ENCODE measurements at places on chromosomes 4 and X.

- DNase-seq, result no peak
Observed at GRCh38 chr4:7564242-7564641, 129.5 kb upstream of the PSAPL1 start.

DNA sequence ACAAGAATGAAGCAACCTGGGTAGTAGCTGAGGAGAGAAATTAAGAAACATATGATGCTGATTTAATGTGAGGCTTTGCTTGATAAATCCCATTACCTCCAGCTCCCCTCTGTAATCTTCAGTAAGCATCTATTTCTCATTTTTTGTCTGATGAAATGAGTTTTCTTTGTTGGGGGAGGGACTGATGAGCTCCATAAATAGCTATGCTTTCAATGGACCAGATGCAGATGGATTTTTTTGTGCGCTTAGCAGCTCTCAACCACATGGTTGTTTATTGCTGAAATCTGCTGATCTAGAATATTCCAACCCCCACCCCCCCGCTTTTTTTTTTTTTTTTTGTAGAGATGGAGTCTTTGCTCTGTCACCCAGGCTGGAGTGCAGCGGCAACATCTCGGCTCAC lies 1082.0 kb downstream of the RAPGEF2 start:
- DNase-seq, result no peak

- no peak for DNase-seq
Observed at GRCh38 chr4:40402556-40402955, 67.4 kb downstream of the CHRNA9 start.

- no peak for DNase-seq
Observed at GRCh38 chr4:145058256-145058655, 39.7 kb downstream of the ANAPC10 start.

DNA sequence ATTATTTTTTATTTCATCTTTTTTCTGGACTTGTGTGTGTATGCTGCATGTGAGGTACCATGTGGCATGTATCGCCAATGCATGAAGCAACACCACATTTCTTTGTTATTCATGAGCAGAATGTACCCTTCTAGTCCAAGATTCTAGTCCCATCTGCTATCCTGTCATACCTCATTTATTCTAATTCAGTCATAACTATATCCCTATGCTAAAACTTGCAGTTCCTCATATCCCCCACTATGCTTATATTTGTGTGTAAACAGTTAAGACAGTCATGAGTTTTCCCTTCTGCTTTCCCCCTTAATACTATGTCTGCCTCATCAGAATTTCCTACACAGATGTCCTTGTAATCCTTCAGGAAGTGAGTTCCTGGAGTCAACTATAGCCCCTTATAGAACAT lies 19.7 kb downstream of the OCRL start:
- no peak for DNase-seq

DNA sequence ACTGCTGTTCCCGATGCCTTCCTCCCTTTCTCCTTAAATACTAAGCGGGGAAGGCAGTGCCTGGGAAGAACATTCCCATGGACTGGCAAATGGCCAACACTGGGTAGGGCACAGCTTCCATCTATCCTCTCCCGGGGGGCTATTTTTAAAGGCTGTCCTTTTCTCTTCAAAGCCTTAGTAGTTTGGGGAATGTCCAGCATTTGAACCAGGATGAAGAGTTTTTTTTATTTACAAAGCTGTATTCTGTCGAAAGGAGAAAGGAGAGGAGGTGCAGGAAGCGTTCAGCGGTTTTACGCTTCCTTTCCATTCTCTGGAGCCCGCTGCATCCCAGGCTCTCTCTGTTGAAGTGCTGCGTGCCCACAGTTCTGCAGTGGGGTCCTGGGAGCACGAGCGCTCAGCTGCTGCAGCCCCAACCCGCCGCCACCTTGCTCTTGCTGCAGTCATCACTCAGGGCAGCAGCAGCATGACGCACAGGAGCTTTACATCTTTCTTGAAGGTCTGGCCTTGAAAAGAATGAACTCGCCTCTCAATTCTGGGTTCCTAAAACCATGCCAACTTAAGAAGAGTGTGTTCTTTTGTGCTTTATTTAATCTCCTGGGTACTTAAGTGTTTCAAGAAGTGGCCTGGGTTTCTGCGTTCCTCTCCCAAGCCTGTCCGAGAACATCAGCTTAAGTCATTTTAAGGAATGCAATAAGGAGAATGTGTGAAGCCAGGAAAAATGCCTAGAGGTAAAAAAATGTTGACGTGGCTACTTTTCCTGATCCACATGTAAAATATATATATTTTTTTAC lies 427.2 kb downstream of the MAPK10 start:
- DNase-seq, result no peak

DNA sequence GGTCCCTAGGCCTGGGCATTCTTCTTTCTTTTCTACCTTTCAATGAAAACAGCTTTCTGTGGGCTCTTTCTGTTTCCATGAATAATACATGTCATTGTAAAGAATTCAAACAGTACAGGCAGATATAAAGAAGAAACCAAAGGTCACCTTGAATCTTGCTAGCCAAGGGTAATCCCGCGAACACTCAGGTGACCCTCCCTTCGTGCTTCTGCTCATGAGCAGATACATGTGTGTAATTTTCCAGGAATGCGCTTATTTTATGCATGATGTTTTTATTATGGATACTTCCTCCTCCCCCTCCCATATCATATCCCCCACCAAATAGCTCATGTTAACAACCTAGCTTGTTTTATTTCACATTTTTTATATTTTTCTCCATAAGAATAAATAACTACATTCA lies 9.6 kb upstream of the JAKMIP1 start:
- DNase-seq, result no peak

GRCh38 chr4:109798866-109799265 lies 2.9 kb downstream of the CFI start:
- DNase-seq, result no peak

DNA sequence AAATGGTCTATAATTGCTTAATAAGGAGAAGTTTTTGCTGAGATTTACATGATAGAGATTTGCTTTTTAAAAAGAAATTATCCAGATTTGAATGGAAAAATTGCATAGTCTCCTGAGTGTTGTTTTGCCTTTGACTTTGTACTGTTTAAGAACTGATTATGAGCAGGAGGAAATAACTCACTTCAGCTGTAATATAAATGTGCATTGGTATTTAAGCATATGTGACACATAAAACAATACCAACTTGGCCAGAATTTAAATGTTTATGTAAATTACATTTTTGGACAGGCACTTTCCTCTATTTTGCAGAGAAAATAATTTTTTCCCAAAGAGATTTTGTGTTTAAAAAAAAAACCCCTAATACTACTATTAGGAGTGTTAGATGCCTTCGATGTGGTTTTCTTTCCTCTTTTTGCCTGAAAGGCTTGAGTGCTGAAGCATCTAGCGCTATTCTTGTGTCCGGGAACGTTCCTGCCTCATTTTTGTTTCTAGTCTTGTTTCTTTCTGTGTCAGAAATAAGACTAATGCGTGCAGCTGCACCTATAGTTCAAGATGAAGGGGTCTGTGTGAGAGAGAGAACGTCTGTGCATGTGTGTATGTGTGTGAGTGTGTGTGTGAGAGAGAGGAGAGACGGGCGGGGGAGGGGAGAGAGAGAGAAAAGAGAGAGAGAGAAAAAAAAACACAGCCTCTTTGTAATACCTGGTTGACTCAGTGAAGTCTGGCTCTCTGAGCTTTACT lies 60.8 kb downstream of the TBL1X start:
- no peak for DNase-seq

DNA sequence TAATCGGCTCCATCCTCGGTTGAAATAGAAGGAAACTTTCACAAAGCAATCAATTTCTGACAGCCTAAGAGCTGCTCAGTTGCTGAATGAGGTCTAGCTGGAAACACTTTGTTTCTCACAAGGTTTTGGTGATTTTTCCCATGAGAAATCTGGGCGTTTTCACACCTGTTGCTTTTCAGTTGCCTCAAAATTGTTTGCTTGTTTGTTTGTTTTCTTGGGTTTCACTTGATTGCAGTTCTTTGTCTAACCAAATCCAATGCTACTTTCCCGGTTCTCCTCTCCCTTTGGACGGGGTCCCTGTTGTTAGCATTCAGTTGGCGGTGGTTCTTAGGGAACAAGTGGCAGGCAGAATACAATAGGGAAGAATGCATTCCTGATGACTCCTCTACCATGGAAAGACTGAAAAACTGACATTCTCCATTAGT lies 135.5 kb downstream of the PALLD start:
- DNase-seq, result peak; percentile 68

GRCh38 chrX:43940816-43941474 lies 32.2 kb downstream of the NDP start:
- DNase-seq, result no peak

DNA sequence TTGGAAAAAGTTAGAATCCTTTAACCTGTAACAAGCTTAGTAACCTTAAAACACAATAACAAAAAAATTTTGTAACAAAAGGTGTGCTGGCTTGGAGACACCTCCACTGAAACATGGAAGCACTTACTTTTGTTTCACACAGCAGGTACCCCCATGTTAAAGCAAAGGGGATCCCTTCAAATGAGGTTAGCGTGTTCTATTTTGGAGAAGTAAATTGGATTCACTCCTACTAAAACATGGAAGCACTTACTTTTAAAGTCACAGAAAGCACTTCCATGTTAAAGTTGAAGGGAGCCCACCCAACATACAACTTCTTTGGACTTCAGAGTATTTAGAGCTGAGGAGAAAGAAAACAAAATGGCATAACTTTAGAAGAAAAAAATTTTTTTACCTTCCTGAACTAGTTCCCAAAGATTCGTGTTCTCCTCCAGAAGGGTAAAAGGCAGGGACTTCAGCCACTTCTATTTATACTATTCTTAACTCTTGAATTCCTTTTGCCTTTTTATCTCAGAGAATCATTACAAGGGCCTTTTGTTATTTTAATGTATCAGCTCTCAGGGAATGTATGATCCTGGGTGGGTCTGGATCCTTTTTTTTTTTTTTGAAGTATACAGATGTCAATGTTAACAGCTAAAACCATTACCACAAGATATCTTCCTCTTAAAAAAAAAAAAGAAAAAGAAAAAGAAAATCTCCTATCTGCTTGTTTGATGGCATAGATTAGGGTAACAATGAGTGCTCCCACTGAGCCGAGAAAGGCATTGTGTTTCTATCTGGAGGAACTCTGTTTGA lies 11.5 kb downstream of the LARP7 start:
- DNase-seq, result no peak

GRCh38 chr4:1136048-1136447 lies 22.7 kb upstream of the RNF212 start:
- peak; percentile 18 for DNase-seq

GRCh38 chrX:39935411-39936064 lies 162.2 kb downstream of the BCOR start:
- DNase-seq, result no peak

DNA sequence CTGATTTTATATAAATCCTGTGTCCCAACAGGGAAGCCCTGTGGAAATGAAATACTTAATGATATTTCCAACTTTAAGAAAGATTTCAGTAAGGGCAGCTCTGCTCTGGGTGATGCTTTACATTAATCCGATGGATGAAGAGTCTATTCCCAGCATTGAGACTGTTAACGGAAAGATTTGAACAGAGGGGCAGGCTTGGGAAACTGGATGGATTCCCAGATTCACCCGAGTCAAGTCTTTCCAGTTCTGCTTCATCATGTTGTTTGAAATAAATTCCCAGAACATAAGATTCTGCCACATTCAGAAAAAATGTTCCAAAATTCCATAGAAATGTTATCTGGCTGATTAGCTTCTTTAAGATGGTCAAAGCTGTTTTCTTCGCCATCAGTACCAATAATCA lies 246.0 kb downstream of the FBXW7 start:
- DNase-seq, result no peak

DNA sequence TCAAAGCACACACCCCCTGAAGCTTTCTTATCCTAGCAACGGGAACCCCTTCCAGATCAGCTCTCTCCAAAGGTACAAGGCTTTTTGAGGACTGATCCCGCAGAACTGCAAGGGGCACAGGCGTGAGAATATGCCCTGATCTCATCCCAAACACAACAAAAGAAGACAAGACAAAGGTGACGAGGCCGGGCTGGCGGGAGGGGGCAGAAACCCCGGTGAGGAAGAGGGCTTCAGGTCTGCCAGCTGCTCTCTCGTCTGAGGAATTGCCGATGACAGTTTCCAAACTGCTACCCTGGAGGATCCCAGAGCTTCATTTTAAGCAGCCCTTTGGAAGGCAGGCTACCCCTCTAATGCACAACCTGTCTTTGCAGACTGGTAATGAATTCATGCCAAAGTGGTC lies 3.4 kb downstream of the HCFC1 start:
- no peak for DNase-seq

- peak; percentile 22 for DNase-seq
Observed at GRCh38 chr4:15717657-15718416, 15.0 kb downstream of the BST1 start.

DNA sequence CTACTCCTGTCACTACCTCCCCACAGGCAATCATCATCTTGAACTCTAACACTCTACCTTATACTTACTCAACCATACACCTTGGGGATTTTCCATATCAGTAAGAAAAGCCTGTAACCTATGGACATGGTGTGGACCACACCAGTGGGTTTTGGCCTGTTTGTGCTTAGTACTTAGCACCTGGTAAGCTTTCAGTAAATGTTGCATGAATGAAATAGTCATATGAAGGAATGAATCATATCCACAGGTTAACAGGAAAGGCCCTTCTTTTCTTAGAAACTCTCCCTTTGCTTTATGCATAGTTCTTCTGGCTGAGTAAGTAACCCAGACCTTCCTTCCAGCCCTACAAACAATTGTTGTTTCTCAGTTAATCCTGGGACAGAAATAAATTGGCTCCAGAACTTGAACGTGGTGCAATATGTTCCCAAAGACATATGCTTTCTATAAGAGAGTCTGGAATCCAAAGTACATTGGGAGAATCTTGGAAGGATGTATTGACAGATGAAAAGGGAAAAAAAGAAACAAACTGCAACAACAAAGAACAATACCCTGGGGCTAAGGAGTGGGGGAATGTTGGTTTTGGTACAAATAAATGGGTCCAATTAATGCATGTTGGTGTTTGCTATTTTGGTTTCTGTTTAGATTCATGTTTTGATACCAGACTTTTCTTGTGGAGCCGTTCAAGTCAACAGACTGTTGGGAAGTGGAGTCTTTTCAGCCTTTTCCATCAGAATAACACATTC lies 27.8 kb downstream of the RASL11B start:
- peak; percentile 35 for DNase-seq

- no peak for DNase-seq
Observed at GRCh38 chr4:124952601-124953000, 240.1 kb upstream of the ANKRD50 start.

All from kidney (tissue), 22 donors.